ENCODE measurements at places on chromosomes 4 and X.

- DNase-seq: no peak
Measured at GRCh38 chr4:3263053-3263875, 14.3 kb downstream of the MSANTD1 start.

DNA sequence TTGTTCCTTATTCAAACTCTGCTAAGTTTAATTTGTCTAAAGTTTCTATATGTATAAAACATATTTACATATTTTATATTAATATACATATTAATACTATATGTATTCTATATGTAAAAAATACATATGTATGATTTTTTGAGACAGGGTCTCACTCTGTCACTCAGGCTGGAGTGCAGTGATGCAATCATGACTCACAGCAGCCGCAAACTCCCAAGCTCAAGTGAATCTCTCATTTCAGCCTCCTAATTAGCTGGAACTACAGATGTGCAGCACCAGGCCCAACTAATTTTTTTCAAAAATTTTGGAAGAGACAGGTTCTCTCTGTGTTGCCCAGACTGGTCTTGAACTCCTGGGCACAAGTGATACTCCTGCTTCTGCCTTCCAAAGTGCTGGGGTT is 684.9 kb downstream of the TRAM1L1 start:
- no peak for DNase-seq

DNA sequence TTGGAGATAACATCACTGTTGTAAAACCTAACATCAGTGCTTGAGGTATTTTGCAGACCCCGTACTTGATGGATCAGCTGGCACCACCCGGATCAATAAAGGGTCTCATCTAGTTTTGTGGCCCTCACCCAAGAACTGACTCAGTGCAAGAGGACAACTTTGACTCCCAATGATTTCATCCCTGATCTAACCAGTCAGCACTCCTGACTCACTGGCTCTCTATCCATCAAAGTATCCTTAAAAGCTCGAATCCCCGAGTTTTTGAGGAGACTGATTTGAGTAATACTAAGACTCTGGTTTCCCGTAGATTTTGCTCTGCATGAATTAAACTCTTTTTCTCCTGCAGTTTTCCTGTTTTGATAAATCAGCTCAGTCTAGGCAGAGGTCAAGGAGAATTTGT is 2498.1 kb downstream of the PCDH7 start:
- DNase-seq: no peak

GRCh38 chrX:109774706-109775105 is 41.6 kb upstream of the ACSL4 start:
- DNase-seq: no peak

DNA sequence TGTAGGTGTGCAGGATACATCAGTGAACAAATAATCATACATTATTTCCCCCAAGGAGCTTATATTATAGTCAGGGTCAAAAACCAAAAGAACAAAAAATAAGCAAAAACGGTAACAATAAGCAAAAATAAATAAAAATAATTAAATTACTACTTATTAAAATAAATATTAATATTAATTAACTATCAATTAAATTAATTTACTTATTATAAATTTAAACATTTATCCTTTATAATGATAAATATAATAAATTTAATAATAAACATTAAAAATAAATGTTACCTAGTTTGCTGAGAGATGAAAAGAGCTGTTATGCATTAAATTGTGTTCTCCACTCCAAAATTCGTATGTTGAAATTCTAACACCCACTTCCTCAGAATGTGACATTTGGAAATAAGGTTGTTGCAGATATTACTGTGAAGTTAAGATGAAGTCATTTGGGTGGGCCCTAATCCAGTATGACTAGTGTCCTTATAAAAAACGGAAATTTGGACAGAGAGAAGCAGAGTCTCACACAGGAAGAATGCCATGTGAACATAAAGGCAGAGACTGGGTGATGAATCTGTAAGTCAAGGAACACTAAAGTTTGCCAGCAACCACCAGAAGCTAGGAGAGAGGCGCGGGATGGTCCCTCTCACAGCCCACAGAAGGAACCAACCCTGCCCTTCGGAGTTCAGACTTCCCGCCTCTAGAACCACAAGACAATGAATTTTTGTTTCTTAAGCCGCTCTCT is 67.2 kb upstream of the IBSP start:
- no peak for DNase-seq

DNA sequence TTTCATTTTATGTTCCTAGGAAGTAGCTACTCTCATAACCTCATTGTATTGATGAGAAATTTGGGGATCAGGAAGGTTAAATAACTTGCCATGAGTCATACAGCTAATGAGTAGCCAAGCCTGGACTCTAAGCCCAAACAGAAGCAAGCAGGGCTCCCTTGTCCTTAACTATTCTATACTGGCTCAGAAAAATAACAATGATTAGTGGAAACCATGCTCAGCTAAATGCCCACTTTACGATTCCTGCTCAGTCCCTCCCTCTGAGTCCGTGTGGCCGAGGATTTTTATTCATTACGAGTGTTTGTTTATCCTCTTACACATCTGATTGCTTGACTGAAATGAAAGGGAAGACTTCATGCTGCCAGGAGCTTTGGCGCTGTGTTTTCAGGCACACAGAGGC is 100.9 kb downstream of the SLC34A2 start:
- DNase-seq: no peak

DNA sequence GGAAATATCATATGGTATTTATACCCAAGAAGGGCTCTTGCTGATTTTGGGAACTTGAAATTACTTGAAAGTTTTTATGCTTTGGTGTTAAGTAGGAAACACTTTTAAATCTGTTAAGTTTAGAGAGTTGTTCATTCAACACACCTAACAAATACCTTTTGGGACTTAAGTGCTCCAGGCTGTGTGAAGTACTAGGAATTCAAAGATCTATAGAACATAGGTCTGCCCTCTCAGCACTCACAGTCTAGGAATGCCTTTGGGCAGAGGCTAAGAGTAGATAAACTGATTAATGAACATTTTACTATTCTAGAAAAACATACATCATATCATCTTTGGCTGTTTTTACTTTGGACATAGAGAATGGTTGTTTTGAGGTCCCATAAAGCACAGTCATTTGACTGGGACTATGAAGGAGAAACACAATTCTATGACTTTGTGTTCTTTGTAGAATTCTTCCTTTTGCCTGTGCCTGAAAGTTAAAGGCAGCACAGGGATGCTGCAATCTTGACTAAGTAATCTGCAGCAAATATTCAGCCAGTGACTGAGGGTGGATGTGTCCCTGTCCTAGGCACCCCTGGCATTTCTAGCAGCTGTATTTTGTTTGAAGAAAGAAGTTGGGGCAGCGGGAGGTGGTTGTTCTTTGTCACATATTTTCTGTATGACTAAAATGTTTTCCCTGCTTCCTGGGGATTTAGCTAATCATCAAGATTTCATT is 8.3 kb downstream of the BMP3 start:
- DNase-seq: no peak

GRCh38 chrX:123779908-123780396 is 47.1 kb upstream of the THOC2 start:
- DNase-seq: no peak

- DNase-seq: no peak
Measured at GRCh38 chr4:177155454-177155853, 154.2 kb upstream of the NEIL3 start.

Data from activated naive CD4-positive, alpha-beta T cell treated with anti-CD3 and anti-CD28 coated beads, Interleukin-2, amount 50 U/mL, for 72 hours (primary cell).